ENCODE measurements at places on chromosomes 5 and 9. TPM values are rescaled to one million over a fixed set of nuclear protein-coding genes. Genes with fewer than 3 reads are reported as not detected.

The KLHL3 gene
- 25.4 TPM for polyA plus RNA-seq

The CNTLN gene
- polyA plus RNA-seq: 14.4 TPM

The FAM174A gene
- polyA plus RNA-seq: 22.6 TPM

The ZNF366 gene
- polyA plus RNA-seq: 3.5 TPM

The SLC46A2 gene
- polyA plus RNA-seq: 0.12 TPM

The LMX1B gene
- polyA plus RNA-seq: 18.3 TPM

The HAVCR2 gene
- 18.2 TPM for polyA plus RNA-seq

The PPP1R2B gene
- polyA plus RNA-seq: 0.10 TPM

The SPINK4 gene
- not detected for polyA plus RNA-seq

The HAUS6 gene
- 23.8 TPM for polyA plus RNA-seq

The SPRY4 gene
- polyA plus RNA-seq: 30.1 TPM
